Chondrocyte (in vitro differentiated cells): ENCODE measurements at places on chromosomes 1 and 21. TPM values are rescaled to one million over a fixed set of nuclear protein-coding genes. Genes with fewer than 3 reads are reported as not detected.

The NFASC gene
- 0.20 to 0.28 TPM in 2 of 3 replicates, not detected in the other for total RNA-seq

The ZBTB8A gene
- total RNA-seq: 11.8 to 13.2 TPM (median 12.7 TPM) in 3 replicates

GRCh38 chr1:206012086-206012859, 9.1 kb upstream of the RAB7B start:
- DNase-seq: no peak
- H3K27me3 ChIP-seq: no peaks in the 10 kb centered on the region

DNA sequence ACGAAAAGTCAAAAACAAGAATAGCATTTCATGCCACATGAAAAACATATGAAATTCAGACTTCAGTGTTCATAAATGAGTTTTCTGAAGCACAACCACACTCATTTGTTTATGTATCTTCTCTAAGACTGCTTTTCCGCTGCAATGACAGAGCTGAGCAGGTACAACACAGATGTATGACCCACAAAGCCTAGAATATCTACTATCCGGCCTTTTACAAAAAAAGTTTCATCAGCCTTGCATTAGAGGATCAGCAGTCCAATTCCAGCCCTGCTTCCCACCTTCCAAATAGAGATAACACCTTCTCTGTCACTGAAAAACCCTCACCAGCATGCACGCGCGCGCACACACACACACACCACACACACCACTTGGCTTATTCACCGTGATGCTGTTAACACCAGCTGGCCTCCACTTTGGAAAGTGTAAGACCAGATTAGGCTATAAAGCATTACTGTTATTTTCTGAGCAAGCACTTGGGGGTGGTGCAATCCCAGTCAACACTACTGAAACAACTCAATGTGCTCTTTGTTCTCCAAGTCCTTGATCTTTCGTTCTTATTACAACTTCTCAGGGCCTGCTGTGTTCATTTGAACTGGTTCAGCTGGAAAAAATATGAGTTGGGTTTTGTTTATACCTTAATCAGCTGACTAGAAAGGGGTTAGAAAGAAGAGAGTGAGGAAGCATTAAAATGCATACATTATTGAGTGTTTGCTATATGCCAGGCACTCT, 90.0 kb downstream of the GLUL start:
- peaks cover 6% of the 10 kb centered on the region for H3K4me1 ChIP-seq
- H3K4me3 ChIP-seq: no peak overlapping the region
- no peaks in the 10 kb centered on the region for H3K36me3 ChIP-seq

- H3K4me1 ChIP-seq: peaks cover 39% of the 10 kb centered on the region
- H3K36me3 ChIP-seq: no peaks in the 10 kb centered on the region
- DNase-seq: no peak
- H3K27me3 ChIP-seq: no peaks in the 10 kb centered on the region
These were observed 112.1 kb downstream of the RUNX1 start for GRCh38 chr21:34936883-34937563.

DNA sequence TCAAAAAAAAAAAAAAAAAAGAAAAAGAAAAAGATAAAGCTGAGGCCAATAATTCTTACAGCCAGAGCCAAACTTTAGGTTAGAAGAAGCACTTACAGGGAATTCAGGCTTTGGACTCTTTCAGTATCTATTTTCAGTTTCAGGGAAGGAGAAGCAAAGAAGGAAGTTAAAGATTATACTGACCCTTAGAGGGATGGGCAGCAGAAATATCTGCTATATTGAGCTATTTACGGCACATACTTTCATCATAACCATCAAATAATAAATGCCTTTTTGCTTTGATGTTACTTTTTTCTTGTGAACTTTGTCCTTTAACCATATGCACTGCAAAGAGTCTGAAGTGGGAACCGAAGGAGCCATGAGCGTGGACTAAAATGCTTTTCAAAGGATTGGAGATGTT, 42.0 kb downstream of the TM2D1 start:
- no peaks in the 10 kb centered on the region for H3K4me1 ChIP-seq
- H3K4me3 ChIP-seq: no peak overlapping the region
- H3K27ac ChIP-seq: no peak overlapping the region
- no peaks in the 10 kb centered on the region for H3K27me3 ChIP-seq
- peaks cover 15% of the 10 kb centered on the region for H3K36me3 ChIP-seq
- no peak for DNase-seq
